ENCODE measurements at places on chromosomes 2 and 18.

DNA sequence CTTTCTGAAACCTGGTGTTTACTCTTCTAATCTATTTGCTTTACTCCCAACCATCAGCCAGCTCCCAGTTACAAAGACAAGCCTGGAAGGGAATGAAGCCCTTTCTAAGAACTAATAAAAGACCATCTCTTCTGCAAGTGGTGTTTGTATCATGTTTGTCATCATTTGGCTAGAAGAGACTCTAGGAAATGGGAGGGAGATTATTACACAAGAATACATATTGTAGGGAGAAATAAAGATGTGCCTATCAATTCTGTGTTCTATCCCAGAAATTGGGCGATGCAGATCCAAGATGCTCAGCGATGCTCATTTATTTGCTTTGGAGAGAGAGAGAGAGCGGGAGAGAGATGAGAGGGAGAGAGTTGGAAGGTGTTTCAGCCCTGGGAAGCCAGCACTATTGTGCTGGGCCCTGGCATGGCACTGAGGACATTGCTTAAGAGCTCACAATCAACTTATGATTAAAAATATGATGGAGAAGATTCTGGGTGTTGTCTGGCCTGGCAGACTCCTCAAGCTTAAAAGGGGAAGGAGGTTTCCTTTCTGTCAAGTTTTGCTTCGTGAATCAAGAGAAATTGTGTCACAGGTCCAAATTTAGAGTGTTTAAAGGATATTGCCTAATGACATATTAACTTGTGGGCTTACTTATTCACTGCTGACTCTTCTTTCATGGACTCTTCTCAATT is 41.8 kb upstream of the AFF3 start:
- no peak for DNase-seq

DNA sequence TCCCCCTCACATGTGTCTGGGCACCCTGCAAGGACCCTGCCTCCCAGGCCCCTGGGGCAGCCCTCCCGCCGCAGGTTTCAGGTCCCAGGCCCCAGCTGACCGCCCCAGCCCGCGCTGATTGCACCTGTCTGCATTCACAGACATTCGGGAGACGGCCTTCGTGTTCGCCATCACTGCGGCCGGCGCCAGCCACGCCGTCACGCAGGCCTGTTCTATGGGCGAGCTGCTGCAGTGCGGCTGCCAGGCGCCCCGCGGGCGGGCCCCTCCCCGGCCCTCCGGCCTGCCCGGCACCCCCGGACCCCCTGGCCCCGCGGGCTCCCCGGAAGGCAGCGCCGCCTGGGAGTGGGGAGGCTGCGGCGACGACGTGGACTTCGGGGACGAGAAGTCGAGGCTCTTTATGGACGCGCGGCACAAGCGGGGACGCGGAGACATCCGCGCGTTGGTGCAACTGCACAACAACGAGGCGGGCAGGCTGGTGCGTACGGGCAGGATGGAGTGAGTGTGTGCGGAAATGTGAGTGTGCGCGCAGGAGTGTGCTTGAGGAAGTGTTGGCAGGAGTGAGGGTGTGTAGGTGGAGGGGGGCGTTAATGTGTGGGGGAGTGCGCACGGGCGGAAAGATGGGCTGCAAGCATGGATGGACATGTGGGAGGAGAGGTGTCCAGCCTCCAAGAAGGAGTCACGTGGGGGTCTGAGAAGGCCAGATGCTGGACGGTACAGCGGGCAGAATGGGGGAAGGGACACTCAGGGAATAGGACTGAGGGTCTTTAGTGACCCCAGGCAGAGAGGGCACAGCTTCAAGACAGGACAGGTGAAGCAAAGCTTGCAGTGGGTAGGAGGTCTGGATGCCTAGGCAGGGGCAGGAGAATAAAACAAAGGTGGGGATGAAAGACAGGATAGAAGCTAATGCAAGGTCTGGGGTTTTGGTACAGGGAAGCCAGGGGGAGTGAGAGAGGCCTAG is 9.0 kb upstream of the WNT10A start:
- DNase-seq: no peak

GRCh38 chr18:69469444-69469919 is 68.8 kb downstream of the DOK6 start:
- DNase-seq: no peak

- no peak for DNase-seq
Observed at GRCh38 chr2:231160701-231161100, 35.9 kb upstream of the HTR2B start.

- DNase-seq: peak; percentile 46
Observed at GRCh38 chr18:26540043-26540628, 8.2 kb downstream of the KCTD1 start.

- peak; percentile 67 for DNase-seq
Observed at GRCh38 chr18:7946734-7947377, 379.7 kb downstream of the PTPRM start.

GRCh38 chr18:59278793-59279192 is 5.5 kb upstream of the RAX start:
- DNase-seq: no peak

GRCh38 chr18:25181993-25182392 is 170.0 kb downstream of the ZNF521 start:
- no peak for DNase-seq

Measured in NCI-H82 (cell line).